ENCODE measurements at places on chromosomes 12 and 14. TPM values are rescaled to one million over a fixed set of nuclear protein-coding genes. Genes with fewer than 3 reads are reported as not detected.

The CELA1 gene
- total RNA-seq, result not detected

The MANSC4 gene
- total RNA-seq, result not detected

The RAPGEF3 gene
- 73.4 TPM for total RNA-seq

- DNase-seq, result peak; percentile 45
Observed at GRCh38 chr14:96089401-96089800, 50.2 kb downstream of the C14orf132 start.
